ENCODE measurements at places on chromosomes 1 and 21. TPM values are rescaled to one million over a fixed set of nuclear protein-coding genes. Genes with fewer than 3 reads are reported as not detected.

Gene C1orf185
- not detected for total RNA-seq

Gene NR5A2
- 0.89 TPM for total RNA-seq

- DNase-seq, result no peak
Measured at GRCh38 chr1:81792184-81792583, 8.6 kb upstream of the ADGRL2 start.

Gene OPRD1
- total RNA-seq, result not detected

- DNase-seq, result no peak
Measured at GRCh38 chr1:168396940-168397684, 116.4 kb downstream of the TBX19 start.

DNA sequence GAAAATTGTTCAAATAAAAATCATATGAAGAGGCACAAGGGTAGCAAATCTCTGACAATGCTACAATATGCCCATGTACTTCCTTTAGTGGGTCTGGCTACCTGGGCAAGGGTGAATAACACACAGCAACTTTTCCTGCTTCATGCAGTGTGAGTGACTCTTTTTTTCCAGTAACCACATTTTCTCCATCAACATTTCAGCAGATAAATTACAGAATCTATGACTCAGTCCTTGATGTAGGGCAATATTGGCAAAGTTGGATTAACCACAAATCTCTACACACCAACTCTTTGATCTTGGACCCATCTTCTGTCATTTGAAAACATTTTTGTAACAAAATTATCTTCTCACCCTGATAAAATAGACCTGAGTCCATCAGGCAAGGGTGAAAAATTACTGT, 31.7 kb downstream of the ERICH3 start:
- DNase-seq, result no peak

GRCh38 chr1:91885213-91885715, 687 bp downstream of the TGFBR3 start:
- no peak for DNase-seq

GRCh38 chr1:208137193-208137592, 107.0 kb downstream of the PLXNA2 start:
- DNase-seq, result no peak

DNA sequence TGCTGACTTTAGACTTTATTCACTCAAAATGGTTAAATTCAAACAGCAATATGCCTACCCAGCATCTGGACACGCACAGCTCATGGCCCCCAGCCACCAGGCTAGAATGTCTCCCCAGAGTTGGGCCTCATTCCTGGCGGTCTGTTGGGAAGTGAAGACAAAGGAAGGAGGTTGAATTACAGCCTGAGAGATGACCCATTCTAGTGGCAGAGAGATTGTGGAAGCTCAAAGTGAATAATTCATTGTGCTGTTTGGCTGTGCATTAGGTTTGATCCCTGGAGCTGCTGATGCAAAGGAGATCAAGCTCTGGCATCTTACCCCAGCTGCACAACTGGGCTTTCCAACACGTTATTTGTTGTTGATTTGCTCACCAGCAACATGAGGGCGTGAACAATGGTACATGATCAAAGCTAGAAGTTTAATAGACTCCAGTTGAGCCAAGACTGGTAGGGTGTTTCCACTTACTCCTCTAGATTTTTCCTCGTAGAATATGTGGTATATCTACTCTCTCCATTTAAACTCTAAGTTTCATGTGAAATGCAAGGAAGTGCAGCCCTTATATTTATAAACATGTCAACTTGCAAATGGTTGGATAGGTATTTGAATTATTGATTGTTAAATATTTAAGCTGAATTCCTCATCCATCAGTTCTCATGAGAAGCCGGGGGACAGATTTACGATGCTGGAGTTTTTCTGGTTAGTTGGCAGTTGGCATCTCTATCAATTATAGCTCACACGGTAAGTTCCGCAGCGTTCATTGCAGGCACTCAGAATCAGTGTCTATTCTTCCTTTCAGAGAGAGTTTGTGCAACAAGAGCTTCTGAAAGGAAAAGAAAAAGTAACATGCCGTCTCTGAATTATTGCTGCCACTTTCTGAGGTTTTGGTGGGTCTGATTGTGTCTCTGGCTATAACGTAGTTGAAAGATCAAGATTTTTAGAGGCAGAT, 222.7 kb downstream of the TM2D1 start:
- DNase-seq, result no peak

DNA sequence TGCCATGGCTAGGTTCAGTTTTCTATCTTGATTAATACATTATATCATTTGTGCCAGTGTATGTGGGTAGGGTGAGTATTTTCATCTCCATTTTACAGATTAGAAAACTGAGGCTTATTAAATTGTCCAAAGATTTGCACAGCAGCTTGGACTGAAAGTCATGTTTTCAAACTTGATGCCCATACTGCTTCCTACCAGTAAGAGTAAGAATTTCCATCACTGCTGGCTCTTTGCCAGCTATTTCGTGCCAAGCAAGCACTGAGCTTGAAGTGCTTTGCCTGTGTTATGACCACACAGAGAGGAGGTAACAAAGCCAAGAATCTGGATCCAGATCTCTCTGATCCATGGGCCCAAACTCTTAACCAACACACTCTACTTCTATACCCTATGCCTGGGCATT, 295.0 kb downstream of the VAV3 start:
- DNase-seq, result no peak

Gene NBPF20
- 1.2 TPM for total RNA-seq

GRCh38 chr1:175641633-175642032, 101.8 kb downstream of the TNR start:
- DNase-seq, result no peak

Gene SPRR5
- not detected for total RNA-seq
